ENCODE measurements at places on chromosomes 16 and 17. TPM values are rescaled to one million over a fixed set of nuclear protein-coding genes. Genes with fewer than 3 reads are reported as not detected.
A peak's percentile ranks its signal among the peaks of the same experiment; 100 is the strongest.

GRCh38 chr16:51592001-51592501, 441.0 kb upstream of the SALL1 start:
- no peaks in the 10 kb centered on the region for H3K4me1 ChIP-seq
- no peaks in the 10 kb centered on the region for H3K27me3 ChIP-seq
- no peaks in the 10 kb centered on the region for H3K36me3 ChIP-seq
- H3K4me3 ChIP-seq: no peak overlapping the region
- DNase-seq: no peak

DNA sequence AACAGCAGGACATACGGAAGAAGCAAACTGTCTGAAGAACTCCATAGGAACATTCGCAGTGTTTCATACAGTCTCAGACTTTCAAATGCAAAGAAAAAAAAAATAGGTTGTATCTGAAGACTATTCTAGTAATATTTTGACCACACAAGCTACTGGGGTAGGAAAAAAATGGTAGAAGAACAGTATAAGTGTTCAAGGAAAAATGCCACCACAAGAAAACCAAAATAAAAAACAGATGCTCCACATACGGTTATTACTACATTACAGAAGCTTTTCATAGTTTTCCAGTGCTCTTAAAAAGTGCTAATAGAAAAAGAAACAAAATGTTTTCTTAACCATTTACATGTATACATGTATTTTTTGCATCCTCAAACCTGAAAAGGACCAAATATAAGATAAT, 3.7 kb downstream of the NCOR1 start:
- H3K4me1 ChIP-seq: peaks cover 22% of the 10 kb centered on the region
- no peaks in the 10 kb centered on the region for H3K27me3 ChIP-seq
- H3K36me3 ChIP-seq: peaks cover 3% of the 10 kb centered on the region

- no peak for DNase-seq
- H3K27me3 ChIP-seq: peaks cover 10% of the 10 kb centered on the region
- no peaks in the 10 kb centered on the region for H3K36me3 ChIP-seq
Observed at GRCh38 chr17:81518785-81519283, 6.2 kb upstream of the ACTG1 start.

- no peaks in the 10 kb centered on the region for H3K27me3 ChIP-seq
- H3K4me3 ChIP-seq: no peak overlapping the region
- H3K27ac ChIP-seq: no peak overlapping the region
- no peak for DNase-seq
Observed at GRCh38 chr17:51155416-51155815, 2.1 kb downstream of the NME1 start.

DNA sequence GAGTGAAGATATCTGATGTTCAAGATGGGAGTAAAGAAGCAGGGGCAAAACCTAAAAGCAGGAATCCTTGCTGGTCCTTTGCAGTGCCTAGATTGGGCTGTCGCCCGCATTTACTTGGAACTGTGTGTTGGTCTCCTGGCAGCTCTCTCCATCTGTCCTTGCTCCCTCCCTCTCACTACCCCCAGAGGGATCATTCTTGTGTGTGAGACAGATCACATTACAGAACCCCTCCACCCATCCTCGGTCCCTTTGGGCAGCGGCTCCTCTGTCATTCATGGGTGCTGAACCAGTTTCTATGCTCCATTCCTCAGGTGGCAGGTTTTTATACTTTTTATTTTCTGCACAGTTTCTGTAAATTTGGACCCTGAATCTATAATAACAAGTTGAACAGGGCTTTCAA, 99.4 kb upstream of the MYOCD start:
- H3K27ac ChIP-seq: no peak overlapping the region
- no peaks in the 10 kb centered on the region for H3K27me3 ChIP-seq
- no peaks in the 10 kb centered on the region for H3K36me3 ChIP-seq
- no peaks in the 10 kb centered on the region for H3K4me1 ChIP-seq
- no peak for DNase-seq
- H3K4me3 ChIP-seq: no peak overlapping the region

- no peaks in the 10 kb centered on the region for H3K4me1 ChIP-seq
- DNase-seq: no peak
- H3K4me3 ChIP-seq: no peak overlapping the region
- peaks cover 2% of the 10 kb centered on the region for H3K27me3 ChIP-seq
- peaks cover 9% of the 10 kb centered on the region for H3K36me3 ChIP-seq
- H3K27ac ChIP-seq: no peak overlapping the region
Observed at GRCh38 chr16:8885674-8886592, 3.8 kb downstream of the LITAFD start.

DNA sequence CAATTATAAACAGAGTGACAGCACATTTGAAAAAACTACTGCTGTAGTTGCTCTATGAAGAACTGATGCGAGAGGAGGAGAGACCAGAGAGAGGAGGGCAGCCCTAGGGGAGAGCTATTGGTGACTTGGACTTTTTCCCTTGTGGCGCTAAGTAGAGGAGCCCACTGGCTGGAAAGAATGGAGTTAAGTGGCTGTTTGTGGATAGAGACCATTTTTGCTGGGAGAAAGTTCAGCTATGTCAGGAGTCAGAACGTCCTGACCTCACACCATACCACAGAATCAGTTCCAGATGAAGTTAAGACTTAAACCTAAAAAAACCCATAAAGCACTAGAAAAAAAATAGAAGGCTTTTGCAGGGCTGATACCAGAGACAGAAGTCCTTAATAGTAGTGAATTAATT, 2.0 kb downstream of the POLR2A start:
- DNase-seq: no peak
- peak overlapping the region; percentile 70 for H3K27ac ChIP-seq
- H3K36me3 ChIP-seq: peaks cover 34% of the 10 kb centered on the region
- H3K27me3 ChIP-seq: no peaks in the 10 kb centered on the region
- peak overlapping the region; percentile 83 for H3K4me3 ChIP-seq

DNA sequence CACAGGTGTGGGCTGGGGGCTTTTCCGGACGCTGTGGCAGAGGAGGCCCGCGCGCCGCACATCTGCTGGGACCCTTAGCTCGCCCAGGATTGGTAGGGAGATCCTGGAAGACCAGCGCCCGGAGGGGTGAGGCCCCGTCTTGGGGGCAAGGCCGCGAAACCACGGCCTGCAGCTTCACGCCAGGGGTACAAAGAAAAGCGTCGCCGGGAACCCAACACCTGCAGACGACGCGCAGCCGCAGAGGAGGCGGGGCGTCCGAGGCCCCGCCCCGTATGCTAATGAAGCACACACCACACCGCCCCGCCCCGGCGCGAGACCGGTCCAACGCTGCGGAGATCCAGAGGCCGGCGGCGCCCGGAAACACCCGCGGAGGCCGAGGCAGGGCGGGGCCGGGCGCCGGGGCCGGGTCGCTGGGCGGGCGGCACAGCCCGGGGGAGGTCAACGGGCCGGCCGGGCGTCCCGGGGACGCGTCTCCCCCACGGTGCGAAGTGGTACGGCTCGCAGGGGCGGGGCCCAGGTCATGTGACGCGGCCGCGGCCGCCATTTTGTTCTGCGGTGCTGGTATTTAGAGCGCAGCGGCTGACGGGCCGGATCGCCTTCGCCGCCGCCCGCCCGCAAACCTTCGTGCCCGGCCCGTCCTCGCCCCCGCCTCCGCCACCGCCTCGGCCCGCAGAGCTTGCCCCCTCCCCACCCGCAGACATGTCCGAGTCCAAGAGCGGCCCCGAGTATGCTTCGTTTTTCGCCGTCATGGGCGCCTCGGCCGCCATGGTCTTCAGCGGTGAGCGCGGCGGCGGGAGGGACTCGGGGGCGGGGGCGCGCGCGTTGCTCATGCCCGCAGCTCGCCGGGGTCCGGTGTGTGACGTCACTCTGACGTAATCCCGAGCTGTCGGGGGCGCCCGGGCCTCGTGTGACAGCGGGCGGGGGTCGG, at the start of gene ATP6V0C:
Gene ATP6V0C (plus strand): TSS at position 548 of the 928 bp plus-strand sequence. CDS start 152 bp downstream, at position 700.
- peaks cover 6% of the 10 kb centered on the region for H3K27me3 ChIP-seq
- peaks cover 38% of the 10 kb centered on the region for H3K4me1 ChIP-seq
- peak within 1 kb of the TSS; percentile 93 for H3K27ac ChIP-seq
- H3K4me3 ChIP-seq: peak within 1 kb of the TSS; percentile 91
- H3K36me3 ChIP-seq: peaks cover 7% of the 10 kb centered on the region
- DNase-seq: peak; percentile 88

GRCh38 chr17:82400206-82400605, 17.9 kb upstream of the HEXD start:
- no peak overlapping the region for H3K27ac ChIP-seq
- no peaks in the 10 kb centered on the region for H3K27me3 ChIP-seq
- peaks cover 21% of the 10 kb centered on the region for H3K36me3 ChIP-seq
- no peak for DNase-seq
- H3K4me3 ChIP-seq: no peak overlapping the region

DNA sequence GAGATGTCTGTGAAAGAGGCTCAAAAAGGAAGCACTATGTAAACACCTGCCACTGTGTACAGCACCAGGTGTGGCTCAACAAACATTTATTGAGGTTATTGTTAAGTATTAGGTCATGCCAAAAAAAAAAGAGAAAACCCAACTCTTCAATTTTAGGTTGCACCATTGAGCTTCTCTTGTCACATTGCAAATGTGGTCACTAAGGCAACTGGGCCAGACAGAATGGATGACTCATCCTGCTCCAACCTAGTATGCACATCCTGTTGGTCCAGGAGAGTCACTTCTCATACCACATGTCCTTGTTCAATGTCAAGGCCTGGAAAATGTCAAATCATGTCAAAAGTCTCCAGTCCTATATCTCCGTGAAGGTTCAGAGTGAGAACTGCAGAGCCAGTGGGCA, 25.0 kb downstream of the HOXB1 start:
- H3K27me3 ChIP-seq: peaks cover 8% of the 10 kb centered on the region
- H3K36me3 ChIP-seq: no peaks in the 10 kb centered on the region
- peaks cover 46% of the 10 kb centered on the region for H3K4me1 ChIP-seq
- peak overlapping the region; percentile 84 for H3K27ac ChIP-seq
- H3K4me3 ChIP-seq: peak overlapping the region; percentile 60

DNA sequence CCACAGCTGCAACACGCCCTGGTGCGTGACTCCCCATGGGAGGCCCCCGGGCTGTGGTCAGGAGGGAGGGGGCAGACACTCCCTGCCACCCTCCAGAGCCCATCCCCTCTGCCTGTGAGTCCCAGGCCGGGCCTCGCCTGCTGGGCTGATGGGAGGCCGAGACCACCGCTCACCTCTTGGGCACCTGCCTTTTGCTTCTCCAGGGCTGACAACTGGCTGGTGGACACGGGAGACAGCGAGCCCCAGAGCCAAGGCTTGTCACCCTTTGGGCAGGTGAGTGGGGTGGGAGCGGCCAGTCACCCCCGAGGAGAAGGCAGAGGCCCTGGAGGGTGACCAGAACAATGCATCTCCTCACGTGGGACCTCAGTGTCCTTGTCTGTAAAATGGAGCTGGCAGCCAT, 20.8 kb downstream of the CHMP1A start:
- peaks cover 2% of the 10 kb centered on the region for H3K27me3 ChIP-seq
- no peak overlapping the region for H3K4me3 ChIP-seq
- no peak for DNase-seq
- H3K27ac ChIP-seq: no peak overlapping the region
- H3K4me1 ChIP-seq: peaks cover 10% of the 10 kb centered on the region

DNA sequence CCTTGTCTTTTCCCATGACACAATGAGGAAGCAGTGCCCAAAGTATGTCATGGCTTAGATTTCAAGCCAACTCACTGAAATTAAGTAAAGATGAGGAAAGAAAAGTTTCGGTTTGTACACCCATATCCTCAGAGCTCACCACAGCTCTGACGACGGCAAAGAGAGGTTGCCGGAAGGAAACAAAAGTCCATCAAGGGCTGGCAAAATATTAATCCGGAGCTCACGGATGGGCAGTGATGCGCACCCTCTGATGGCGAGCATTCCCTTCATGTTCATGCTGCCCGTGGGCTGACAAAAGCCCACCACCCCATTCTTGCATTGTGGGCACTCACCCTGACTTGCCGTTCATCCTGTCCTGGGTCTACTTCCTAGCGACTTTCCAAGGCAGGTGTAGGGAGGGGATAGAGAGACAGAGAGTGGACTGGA, 103.1 kb downstream of the SOX9 start:
- H3K4me1 ChIP-seq: no peaks in the 10 kb centered on the region
- peaks cover 14% of the 10 kb centered on the region for H3K27me3 ChIP-seq
- no peak for DNase-seq
- H3K27ac ChIP-seq: no peak overlapping the region

GRCh38 chr17:57987581-57988300, at the start of gene VEZF1:
Gene VEZF1 (minus strand): TSS chr17:57988254. CDS start chr17:57988111, 143 bp downstream.
- DNase-seq: peak; percentile 72
- peak within 1 kb of the TSS; percentile 93 for H3K4me3 ChIP-seq
- H3K36me3 ChIP-seq: peaks cover 24% of the 10 kb centered on the region
- peak within 1 kb of the TSS; percentile 93 for H3K27ac ChIP-seq
- H3K27me3 ChIP-seq: no peaks in the 10 kb centered on the region

DNA sequence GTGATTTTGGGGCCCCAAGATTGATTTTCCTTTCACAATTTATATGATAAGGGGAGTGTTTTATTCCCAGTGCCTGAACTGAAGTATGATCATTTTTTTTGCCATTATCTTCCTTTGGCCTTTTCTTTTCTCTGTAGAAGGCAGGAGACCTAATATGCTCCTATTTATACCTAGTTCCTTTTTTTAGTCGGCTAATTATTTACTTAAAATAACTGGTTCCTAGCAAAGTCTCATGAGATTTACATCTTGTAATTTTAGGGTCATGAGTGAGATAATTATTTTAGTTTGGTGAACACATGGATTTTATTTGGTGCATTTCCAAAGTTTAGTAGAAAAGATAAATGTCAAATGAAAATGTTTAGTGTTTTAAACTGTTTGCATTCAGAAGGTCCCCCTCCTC, 24.8 kb downstream of the SEC14L1 start:
- peaks cover 54% of the 10 kb centered on the region for H3K36me3 ChIP-seq
- H3K4me1 ChIP-seq: peaks cover 40% of the 10 kb centered on the region

- no peak overlapping the region for H3K27ac ChIP-seq
- peaks cover 2% of the 10 kb centered on the region for H3K36me3 ChIP-seq
- H3K4me1 ChIP-seq: no peaks in the 10 kb centered on the region
- DNase-seq: no peak
Observed at GRCh38 chr17:67648032-67648905, 69.5 kb upstream of the NOL11 start.

- no peaks in the 10 kb centered on the region for H3K4me1 ChIP-seq
- H3K4me3 ChIP-seq: no peak overlapping the region
- peaks cover 8% of the 10 kb centered on the region for H3K27me3 ChIP-seq
- H3K36me3 ChIP-seq: no peaks in the 10 kb centered on the region
Observed at GRCh38 chr17:56064506-56064905, 88.8 kb upstream of the ANKFN1 start.

DNA sequence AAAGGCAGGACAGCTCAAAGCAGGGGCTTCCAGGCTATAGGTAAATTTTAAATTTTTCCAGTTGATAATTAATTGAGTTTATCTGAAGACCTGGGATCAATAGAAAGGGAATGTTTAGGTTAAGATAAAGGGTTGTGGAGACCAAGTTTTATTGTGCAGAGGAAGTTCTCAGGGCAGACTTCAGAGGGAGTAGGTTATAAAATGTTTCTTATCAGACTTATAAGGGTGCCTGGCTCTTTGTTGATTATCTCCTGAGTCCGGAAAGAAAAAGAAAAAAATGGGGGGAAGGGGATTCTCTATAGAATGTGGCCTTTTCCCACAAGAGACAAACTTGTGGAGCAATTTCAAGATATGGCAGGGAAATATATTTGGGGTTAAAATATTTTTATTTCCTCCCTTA, 15.9 kb downstream of the SLC46A1 start:
- peaks cover 9% of the 10 kb centered on the region for H3K4me1 ChIP-seq
- no peak overlapping the region for H3K27ac ChIP-seq
- no peak for DNase-seq
- H3K36me3 ChIP-seq: peaks cover 35% of the 10 kb centered on the region
- no peak overlapping the region for H3K4me3 ChIP-seq

GRCh38 chr17:79733692-79734070, 2.9 kb downstream of the ENPP7 start:
- DNase-seq: no peak
- H3K4me3 ChIP-seq: no peak overlapping the region
- no peak overlapping the region for H3K27ac ChIP-seq

CCT6B gene
- 0.96 TPM for total RNA-seq

NQO1 gene
- total RNA-seq: 9.8 TPM

PHOSPHO1 gene
- total RNA-seq: not detected

TBX6 gene
- 1.6 TPM for total RNA-seq

ANKRD13B gene
- 46.2 TPM for total RNA-seq

KRT13 gene
- total RNA-seq: not detected

PRR29 gene
- 0.44 TPM for total RNA-seq
